ENCODE measurements at places on chromosomes 16 and 17.
A peak's percentile ranks its signal among the peaks of the same experiment; 100 is the strongest.

- no peak for DNase-seq
Measured at GRCh38 chr17:7929158-7930023, at the start of gene KCNAB3. TSS of gene KCNAB3 (minus strand) at chr17:7929856. CDS start at chr17:7929435, 421 bp downstream.

GRCh38 chr16:64654178-64654577 is 467.7 kb downstream of the CDH11 start:
- DNase-seq, result no peak

GRCh38 chr16:56450986-56451752 is at the start of the genes NUDT21 and OGFOD1:
TSS of gene NUDT21 (minus strand) at chr16:56451332. CDS start at chr16:56451202, 130 bp downstream.
TSS of gene OGFOD1 (plus strand) at chr16:56451554. CDS start at chr16:56451613, 59 bp downstream.
- DNase-seq, result peak; percentile 88

- DNase-seq, result no peak
Measured at GRCh38 chr17:59876107-59876506, 16.6 kb downstream of the TUBD1 start.

- no peak for DNase-seq
Measured at GRCh38 chr16:1117176-1117900, 21.3 kb upstream of the C1QTNF8 start.

All from memory B cell (primary cell).